ENCODE measurements at places on chromosomes 12 and 14.
A peak's percentile ranks its signal among the peaks of the same experiment; 100 is the strongest.

- ATAC-seq = peak; percentile 70
Measured at GRCh38 chr12:112190231-112191025, 65.1 kb downstream of the TRAFD1 start.

- no peak for ATAC-seq
Measured at GRCh38 chr14:62661818-62662217, 383.4 kb downstream of the KCNH5 start.

- ATAC-seq = peak; percentile 99
Measured at GRCh38 chr12:118052324-118053070, 8.5 kb downstream of the WSB2 start.

- ATAC-seq = peak; percentile 29
Measured at GRCh38 chr12:93912086-93912733, 235.0 kb downstream of the CRADD start.

GRCh38 chr12:11879306-11879705, 191.4 kb upstream of the BCL2L14 start:
- no peak for ATAC-seq

GRCh38 chr14:22315336-22315735, 273.7 kb downstream of the DAD1 start:
- peak; percentile 50 for ATAC-seq

DNA sequence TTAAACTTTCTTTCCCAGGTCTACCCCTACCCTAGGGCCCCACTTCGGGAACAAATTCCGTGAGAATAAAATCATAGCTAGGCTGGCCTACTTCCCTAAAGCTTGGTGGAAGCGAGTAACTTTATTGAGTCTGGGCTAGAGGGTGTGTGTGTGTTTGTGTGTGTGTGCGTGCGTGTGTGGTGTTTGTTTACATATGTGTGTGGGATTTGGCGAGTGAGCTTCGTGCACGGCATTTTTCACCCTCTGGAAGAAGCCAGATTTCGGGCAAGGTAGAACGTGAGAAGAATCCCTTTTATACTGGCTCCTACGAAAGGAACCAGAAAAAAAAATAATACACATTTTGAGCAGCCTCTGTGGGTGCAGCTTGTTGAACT, 7.5 kb upstream of the LHX5 start:
- ATAC-seq = no peak

GRCh38 chr14:29743531-29743930, 184.1 kb downstream of the PRKD1 start:
- ATAC-seq = no peak

DNA sequence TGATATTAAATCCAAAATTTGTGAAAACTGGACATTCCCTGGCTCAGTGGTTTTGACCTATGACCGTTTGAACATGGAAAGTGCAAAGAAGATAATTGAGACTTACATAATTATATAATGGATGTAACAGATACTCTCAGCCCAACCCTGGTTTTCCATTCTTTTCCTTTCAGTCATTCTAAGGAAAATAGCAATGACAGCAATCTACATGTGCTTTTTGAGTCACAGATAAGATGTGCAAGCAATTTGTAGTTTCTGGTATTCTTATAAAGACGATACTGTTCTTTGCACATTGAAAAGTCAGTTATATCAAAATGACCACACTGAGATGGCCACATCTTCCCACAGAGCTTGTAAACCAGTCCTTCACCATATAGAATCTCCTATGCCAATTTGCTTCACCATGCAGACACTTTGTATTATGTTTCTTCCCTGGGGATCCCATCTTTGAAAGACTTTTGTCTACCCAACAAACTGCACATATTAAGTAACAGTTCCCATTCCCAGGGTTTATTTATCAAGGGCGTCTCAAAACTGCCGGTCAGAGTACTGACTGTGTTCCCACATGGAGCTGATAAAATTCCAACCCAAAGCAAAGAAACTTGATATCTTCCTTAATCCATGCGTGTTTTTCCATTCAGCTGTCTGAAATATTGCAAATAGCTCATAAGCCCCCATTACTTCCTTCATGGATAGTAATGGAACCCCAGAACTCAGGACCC, 34.8 kb downstream of the PLXNC1 start:
- no peak for ATAC-seq

DNA sequence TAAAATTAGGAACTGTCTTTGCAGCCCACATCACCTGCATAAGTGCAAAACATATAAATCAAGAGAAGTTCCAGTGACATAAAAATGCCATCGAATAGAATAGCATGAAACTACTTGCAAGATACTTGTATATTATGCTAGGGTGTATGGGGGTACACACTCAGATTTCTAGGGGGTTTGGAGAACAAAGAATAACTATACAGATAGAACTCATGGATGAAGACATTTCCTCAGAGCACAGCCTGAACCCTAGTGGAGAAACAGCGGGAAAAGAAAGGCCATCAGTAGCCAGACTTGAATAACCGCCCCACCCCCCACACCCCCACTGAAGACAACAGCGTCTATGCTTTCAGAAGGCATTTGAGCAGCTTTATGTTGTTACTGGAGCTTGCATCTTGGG, 425.8 kb downstream of the NPAS3 start:
- ATAC-seq = no peak

DNA sequence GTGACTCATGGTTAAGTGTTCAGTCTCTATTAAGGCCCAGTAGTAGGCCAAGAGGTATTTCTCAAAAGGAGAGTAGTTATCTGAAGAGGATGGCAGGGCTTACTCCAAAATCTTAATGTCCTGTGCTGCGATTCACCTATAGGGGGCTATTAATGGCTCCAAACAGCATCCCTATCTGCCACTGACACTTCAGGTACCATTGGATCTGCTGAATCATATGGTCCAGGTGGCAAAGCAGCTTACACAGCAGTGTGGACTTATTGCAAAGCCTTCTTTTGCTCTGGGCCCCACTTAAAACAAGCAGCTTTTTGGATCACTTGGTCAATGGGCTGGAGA, 60.8 kb upstream of the ATP2B1 start:
- ATAC-seq = no peak

- no peak for ATAC-seq
Measured at GRCh38 chr12:114285554-114285953, 120.4 kb downstream of the TBX5 start.

DNA sequence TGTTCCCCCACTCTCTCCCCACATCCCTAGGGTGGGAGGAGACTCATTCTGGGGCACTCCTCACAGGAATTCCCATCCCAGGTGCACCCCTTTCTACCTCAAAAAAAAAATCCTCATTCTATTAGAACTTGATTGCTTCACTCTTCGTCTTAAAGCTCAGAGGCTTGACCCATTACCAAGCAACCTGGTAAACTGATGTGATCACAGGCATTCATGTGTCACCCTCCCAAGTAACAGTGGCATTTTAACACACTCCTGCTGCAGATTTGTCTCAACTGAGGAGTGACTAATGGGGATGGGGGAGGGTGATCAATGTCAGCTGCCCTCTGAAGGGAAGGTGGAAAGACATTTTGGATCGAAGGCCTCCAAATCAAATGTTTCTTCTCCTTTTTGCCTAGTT, 78.1 kb upstream of the PTHLH start:
- peak; percentile 68 for ATAC-seq

- no peak for ATAC-seq
Measured at GRCh38 chr12:122459211-122459610, 36.7 kb upstream of the CLIP1 start.

DNA sequence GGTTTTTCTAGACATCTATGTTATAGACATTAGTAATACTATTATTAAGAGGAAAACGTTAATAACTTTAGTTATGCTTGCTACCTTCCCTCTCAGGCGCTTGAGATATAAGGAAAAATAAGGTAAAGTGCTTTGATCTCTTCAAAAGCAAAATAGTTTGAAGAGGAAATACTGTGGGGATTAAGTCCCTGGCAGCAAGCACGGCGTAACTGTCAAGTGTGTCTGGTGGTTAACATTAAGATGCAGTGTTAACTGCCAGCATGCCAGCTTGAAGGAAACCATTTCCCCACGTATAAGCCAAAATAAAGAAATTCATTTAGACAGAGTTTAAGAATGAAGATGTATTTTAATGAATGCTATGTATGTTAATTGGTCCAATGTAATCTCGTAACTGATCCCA, 31.8 kb downstream of the PELI2 start:
- ATAC-seq = no peak

- no peak for ATAC-seq
Measured at GRCh38 chr12:97716356-97716755, 253.8 kb downstream of the RMST start.

- no peak for ATAC-seq
Measured at GRCh38 chr12:87246726-87247125, 782.5 kb downstream of the C12orf50 start.

DNA sequence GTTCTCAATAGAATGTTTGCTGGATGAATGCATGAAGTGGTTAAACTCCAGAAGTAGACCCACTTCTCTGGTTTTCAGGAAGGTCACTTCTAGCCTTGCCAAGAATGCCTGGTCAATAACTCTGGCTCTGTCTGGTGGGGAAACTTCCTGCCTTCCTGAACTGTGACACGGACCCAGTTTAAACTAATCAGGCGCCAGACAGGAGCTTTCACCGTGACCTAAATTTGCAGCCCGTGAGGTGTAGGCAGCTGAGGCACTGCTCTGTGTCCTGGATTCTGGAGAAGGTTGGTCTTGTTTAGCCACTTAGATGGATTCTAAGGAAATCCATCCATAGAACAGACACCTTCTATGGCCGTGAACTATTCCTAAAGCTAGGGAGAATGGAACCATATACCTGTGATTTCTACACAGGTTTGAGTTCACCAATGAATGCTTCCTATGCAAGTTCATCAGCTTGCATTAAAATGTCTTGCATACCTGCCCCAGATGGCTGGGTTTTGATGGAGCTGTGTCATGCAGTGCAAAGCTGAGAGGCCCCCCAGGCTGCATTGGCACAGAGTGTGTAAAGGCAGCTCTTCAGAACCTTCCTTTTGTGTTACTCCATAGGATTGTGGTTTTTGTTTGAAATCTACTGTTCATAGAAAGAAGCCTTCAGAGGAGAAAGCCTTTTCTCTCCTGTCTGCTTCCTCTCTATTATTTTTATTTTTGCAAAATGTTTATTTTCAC, 4.4 kb downstream of the CHST11 start:
- ATAC-seq = no peak

GRCh38 chr14:76337635-76338545, 38.0 kb upstream of the ESRRB start:
- no peak for ATAC-seq

- no peak for ATAC-seq
Measured at GRCh38 chr12:25725931-25726330, 172.8 kb upstream of the LMNTD1 start.

- no peak for ATAC-seq
Measured at GRCh38 chr14:66920196-66920595, 269.0 kb upstream of the GARIN2 start.

DNA sequence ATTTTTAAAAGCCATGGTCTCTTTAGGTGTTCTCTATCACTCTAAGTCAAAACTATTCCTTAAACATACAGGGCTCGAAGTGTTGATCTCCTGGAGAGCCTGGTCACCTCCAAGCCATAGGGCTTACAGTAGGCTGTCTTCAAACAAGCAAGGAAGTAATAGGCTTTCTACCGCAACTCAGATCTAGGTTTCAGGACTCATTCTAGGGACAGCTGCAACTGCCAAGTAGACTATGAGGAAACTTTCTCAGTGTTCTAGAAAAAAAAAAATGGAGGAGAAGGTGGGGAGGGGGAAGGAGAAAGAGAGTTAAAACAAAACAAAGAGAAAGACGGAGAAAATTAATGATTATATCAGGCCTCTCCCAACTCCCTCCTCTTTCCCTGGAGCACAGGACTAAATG, 106.9 kb upstream of the ETV6 start:
- no peak for ATAC-seq

GRCh38 chr12:53044896-53045695, 4.8 kb upstream of the TNS2 start:
- ATAC-seq = no peak

GRCh38 chr12:131916306-131917138, 12.6 kb upstream of the PUS1 start:
- no peak for ATAC-seq

DNA sequence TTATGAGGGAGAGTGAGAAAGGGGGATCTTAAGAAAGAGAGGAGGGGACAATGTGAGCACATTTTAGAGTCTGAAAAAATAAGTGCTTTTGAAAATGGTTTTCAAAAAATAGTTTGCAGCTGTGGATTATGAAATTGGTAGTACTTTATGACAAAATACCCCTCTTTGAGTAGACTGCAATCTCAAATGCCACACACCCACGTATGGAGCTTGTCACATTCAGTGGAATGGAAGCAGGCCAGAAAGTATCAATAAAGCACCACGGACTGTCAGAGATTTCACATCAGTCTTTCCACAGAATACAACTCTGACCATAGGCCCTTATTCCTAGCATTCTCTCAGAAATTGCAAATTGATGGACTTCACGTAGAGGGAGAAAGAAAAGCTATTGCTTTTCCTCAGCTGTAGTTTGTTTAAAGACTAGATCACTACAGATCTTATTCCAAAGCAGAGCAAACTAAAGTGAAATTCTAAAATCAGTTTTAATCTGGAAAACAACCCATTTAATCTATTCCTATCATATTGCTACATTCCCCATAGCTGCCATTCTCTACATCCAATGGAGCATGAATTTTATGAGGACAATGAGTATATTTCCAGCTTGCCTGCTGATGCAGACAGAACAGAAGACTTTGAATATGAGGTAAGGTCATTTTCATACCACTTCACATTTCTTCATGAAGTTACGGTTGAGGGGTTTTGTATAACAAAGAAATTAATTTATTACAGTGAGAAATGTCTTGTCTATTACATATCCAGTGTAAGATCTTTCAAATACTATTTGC, 321.3 kb downstream of the PDZRN4 start:
- no peak for ATAC-seq

GRCh38 chr12:13094367-13094766, 9.1 kb downstream of the GSG1 start:
- ATAC-seq = no peak

GRCh38 chr14:71371711-71372396, 464.6 kb downstream of the PCNX1 start:
- peak; percentile 93 for ATAC-seq

GRCh38 chr14:62673014-62673755, 372.1 kb downstream of the KCNH5 start:
- no peak for ATAC-seq

GRCh38 chr12:79168687-79169086, 304.1 kb downstream of the SYT1 start:
- no peak for ATAC-seq

DNA sequence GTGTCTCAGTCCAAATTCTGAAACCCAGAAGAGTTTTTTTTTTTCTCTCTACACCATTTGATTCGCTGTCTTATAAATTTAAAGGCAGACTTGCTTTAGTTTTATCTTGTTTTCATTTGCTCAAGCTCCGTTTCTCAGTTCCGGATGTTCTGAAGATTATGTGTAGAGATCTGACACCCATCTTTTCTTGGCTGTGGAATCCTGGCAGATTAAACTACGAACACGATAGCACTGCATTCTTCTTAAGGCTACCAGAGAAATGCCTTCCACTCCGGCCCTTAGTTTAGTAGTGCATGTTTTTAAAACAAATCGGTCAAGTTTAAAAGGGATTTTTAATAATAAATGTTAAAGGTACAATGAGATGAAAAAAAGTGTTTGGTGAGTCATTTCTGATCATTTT, 106.4 kb downstream of the LMO3 start:
- ATAC-seq = no peak

- ATAC-seq = no peak
Measured at GRCh38 chr14:62896932-62897456, 148.3 kb downstream of the KCNH5 start.

GRCh38 chr12:15831315-15831978, 42.3 kb upstream of the EPS8 start:
- ATAC-seq = no peak
